Activated naive CD4-positive, alpha-beta T cell treated with Interleukin-2 at 50 U/mL for 16 hours (primary cell): ENCODE measurements at places on chromosomes 13 and 19.

- no peak for DNase-seq
Observed at GRCh38 chr19:50489461-50490011, 12.9 kb upstream of the GARIN5A start.

DNA sequence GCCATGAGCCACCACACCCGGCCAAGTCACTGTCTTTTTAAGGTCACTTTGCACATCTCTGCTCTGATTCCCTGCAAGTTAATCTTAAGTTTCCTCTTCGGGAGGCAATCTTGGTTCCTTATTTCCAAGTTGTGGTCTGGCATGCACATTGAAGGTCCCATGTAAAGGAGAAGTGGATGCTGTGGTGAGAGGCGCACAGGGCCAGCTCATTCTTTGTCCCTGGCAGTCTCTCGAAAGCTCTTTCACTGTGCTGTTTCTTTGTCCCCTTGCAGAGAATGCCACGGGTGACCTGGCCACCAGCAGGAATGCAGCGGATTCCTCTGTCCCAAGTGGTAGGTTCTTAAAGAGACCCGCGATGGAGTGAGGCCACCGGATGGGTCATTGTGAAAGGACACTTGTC is 16.4 kb upstream of the C19orf33 start:
- DNase-seq, result no peak

GRCh38 chr19:18992696-18993095 is 40.6 kb downstream of the SUGP2 start:
- DNase-seq, result no peak

GRCh38 chr13:50106559-50106958 is 91.3 kb downstream of the KCNRG start:
- DNase-seq, result no peak

- DNase-seq, result no peak
Observed at GRCh38 chr13:88685459-88685858, 1014.3 kb downstream of the SLITRK5 start.

DNA sequence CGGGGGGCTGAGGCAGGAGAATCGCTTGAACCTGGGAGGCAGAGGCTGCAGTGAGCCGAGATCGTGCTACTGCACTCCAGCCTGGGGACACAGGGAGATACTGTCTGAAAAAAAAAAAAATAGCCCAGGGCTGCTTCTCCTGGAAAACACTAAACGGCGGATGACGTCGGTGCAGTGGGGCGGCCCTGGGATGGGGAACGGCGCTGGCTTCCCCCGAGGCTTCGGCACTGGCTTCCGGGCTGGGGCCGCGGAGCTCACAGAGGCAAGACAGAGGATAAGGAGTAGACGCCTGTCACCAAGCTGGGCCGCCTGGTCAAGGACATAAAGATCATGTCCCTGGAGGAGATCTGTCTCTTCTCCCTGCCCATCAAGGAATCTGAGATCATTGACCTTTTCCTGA is 5.0 kb downstream of the PRSS57 start:
- DNase-seq, result no peak

DNA sequence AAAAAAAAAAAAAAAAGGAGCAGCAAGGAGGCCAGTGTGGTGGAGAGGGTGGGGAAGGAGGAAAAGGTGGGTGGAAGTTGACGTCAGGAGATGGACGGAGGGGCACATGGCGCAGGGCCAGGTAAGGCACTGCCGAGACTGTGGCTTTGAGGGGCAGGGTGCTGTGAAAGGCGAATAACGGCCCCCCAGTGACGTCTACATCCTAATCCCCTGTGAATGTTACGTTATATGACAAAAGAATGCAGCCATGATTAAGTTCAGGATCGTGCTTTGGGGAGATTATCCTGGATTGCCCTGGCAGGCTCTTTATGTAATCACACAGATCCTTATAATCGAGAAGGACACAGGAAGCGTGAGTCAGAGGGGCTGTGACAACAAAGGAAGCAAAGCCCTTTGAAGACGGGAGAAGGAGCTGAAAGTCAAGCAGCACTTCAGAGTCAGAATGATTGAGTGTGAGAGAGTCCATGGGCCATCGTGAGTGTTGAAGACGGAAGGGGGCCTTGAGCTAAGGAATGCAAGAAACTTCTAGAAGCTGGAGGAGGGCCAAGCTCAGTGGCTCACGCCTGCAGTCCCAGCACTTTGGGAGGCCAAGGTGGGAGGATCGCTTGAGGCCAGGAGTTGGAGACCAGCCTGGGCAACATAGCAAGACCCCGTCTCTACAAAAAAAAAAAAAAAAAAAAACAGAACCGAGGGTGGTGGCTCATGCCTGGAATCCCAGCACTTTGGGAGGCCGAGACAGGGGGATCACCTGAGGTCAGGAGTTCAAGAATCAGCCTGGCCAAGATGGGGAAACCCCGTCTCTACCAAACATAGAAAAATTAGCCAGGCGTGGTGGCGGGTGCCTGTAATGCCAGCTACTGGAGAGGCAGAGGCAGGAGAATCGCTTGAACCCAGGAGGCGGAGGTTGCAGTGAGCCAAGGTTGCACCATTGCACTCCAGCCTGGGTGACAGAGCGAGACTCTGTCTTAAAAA is 13.8 kb upstream of the CEACAM16 start:
- no peak for DNase-seq

DNA sequence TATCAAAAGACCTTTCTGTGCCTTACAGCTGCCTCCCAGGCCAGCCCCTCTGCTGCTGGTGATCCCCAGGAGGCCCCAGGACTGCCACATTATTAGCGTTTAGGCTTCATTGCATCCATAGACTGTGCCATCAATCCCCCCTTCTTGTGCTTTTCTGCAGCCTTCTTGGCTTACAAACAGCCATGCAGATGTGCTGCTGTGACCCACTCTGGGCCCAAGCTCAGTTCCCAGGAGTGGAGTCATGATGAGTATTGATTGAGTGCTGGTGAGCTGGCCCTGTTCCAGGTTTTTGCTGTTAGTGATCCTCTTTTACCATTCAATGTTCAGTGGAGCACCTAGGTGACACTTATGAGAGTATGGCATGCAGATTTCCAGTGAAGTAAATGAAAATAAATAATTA is 59.9 kb upstream of the SLAIN1 start:
- no peak for DNase-seq

- no peak for DNase-seq
Observed at GRCh38 chr19:3518255-3518654, 12.1 kb downstream of the FZR1 start.

DNA sequence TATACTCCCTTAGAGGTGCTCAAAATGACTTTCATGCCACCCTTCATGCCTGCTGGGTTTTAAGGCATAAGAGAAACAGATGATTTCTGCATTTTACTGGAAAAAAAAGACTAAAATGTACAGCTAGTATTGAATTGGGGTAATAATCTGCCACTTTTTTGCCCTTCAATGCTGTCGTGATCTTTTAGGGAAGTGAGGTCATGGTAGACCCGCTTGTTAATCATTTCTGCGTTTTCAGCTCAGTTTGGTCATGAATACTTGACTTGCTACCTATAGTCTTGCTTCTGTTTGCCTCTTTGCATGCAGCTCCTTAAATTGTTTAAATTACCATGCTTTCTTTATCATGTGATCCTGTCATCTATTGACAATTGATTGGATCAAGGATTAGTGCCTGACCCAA is 90.4 kb downstream of the PCCA start:
- DNase-seq, result no peak

GRCh38 chr19:53182202-53182601 is 11.0 kb downstream of the ZNF665 start:
- DNase-seq, result no peak

GRCh38 chr13:46684287-46685001 is 112.5 kb downstream of the ESD start:
- DNase-seq, result no peak

DNA sequence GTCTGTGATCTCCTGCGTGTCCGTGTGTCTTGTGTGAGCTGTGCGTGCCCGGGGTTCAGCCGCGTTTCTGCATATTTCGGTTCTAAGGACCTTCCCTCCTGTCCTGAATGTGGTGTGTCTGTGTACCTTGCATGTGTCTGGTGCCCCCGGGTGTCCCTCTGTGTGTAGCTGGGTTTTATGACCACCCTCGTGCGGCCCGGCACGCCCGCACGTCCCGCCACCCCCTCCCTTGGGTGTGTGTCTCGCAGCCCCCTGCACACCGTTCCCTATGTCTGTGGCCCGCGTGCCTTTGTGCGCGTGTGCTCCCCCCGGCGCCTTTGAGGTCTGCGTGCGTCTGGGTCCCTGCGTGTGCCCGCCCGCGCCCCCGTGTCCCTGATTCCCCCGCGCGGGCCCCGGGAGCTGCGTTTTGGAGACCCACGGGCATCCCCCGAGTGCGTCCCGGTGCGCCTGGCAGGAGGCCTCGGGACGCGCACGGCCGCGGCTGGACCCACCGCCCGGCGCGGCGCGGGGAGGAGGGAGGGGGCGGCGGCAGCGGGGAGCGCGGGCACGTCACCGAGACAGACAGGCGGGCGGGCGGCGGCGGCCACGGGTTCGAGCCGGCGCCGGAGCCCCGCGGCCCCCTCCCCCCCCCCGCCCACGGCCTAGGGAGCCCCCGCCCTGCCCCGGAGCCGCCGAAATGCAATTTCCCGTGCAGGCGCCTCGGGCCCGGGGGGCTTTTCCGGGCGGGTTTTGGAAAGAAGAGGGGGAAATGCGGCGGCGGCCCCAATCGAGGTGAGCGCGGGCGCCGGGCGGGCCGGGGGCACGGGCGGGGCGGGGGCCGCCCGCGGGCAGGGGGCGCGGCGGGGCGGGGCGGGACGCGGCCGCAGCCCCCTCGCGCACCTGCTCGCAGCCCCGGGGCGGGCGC is 12.0 kb upstream of the NANOS3 start:
- DNase-seq, result no peak

DNA sequence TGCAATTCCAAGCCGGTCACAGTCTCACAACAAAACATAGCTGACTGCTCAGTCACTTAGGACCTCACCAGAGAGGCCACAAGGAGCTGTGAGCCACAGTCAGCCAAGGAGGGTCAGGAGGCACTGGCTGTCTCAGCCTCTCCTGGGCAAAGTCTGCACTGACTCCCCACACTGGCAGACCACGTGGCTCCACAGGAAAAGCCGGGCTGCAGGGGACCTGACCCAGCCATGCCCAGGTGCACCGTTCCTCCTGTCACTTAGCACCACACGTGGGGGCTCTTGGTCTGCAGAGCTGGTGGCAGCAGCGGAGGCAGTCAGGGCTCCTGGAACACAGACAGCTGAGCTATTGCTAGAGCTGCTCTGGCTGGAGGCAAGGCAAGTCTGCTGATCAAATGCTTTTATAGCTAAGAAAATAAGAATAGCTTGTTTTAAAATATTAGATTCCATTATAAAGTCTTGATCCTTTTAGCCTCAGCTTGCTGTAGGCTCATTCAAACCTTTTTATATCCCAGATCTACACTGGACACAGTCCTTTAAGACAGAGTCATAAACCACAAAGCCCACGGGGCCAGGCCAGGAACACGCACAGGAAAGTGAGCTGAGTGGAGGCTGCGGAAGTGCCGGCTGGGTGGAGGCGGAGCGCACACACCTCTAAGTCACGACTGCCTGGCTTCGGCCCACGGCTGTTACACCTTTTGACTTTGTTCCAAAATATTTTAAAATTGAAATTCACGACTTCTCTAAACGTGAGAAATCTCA is 744.1 kb downstream of the UQCRFS1 start:
- no peak for DNase-seq

- no peak for DNase-seq
Observed at GRCh38 chr13:109213714-109214113, 572.7 kb downstream of the IRS2 start.

DNA sequence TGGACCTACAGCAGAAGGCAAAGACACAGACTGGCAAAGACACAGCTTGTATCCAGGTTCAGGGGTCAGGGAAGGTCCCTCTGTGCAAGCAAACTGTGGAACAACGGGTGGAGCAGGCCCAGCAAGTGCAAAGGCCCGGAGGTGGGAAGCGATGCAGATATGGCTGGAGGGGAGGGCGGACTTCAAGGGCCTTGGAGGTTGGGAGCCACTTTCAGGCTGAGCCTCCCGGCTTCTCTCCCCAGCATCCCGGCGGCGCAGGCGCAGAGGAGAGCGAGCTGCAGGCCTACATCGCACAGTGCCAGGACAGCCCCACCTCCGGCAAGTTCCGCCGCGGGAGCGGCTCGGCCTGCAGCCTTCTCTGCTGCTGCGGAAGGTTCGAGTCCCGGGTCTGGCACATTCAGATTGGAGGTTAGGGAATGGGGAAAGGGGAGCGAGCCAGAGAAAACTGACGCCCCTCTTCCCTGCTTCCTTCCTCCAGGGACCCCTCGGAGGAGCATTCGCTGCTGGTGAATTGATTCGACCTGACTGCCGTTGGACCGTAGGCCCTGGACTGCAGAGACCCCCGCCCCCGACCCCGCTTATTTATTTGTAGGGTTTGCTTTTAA is 2.1 kb upstream of the PNPLA6 start:
- DNase-seq, result no peak

DNA sequence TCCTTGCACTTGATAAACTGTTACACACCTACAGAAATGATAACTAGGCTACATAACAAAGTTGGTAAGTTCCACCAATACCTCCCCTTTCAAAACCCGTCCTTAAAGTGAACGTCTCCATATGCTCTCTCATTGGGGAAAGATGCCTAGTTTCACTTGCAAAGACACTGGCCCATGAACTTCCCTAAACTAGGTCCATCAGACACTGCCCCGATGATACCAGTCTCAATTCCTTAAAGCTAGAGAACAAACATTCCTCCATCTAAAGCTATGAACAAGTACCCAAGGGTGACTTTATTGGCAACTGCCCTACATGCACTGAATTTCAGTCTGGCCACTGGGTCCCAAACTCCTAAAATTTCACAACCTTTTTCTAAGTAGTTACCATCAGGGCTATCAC is 39.9 kb downstream of the FOXO1 start:
- no peak for DNase-seq

- no peak for DNase-seq
Observed at GRCh38 chr13:21034603-21035191, 26.7 kb downstream of the LATS2 start.

DNA sequence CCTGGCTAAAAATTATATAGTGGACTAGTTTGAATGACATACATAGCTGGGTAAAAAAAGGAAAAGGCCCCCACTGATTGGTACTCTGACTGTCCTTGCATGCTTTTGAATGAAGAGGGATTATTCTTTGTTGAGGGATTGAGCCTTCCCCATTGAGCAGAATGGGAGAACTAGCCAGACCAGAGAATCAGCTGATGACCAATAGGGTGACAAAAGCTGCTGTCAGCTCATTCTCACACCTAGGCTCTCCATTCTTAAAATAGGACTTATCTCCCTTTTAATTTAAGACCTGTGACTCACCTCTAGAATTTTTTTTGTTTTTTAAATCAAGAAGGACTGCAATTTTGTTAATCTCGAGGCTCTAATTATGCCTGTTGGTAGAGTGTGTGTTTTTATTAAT is 79.3 kb downstream of the CRYL1 start:
- no peak for DNase-seq

GRCh38 chr13:43414111-43414510 is 372.7 kb downstream of the ENOX1 start:
- no peak for DNase-seq

GRCh38 chr13:114230117-114230516 is 4.6 kb upstream of the CDC16 start:
- DNase-seq, result no peak
